ENCODE measurements at places on chromosomes 6 and 20. TPM values are rescaled to one million over a fixed set of nuclear protein-coding genes. Genes with fewer than 3 reads are reported as not detected.
A peak's percentile ranks its signal among the peaks of the same experiment; 100 is the strongest.

The BTNL2 gene
- not detected for total RNA-seq

DNA sequence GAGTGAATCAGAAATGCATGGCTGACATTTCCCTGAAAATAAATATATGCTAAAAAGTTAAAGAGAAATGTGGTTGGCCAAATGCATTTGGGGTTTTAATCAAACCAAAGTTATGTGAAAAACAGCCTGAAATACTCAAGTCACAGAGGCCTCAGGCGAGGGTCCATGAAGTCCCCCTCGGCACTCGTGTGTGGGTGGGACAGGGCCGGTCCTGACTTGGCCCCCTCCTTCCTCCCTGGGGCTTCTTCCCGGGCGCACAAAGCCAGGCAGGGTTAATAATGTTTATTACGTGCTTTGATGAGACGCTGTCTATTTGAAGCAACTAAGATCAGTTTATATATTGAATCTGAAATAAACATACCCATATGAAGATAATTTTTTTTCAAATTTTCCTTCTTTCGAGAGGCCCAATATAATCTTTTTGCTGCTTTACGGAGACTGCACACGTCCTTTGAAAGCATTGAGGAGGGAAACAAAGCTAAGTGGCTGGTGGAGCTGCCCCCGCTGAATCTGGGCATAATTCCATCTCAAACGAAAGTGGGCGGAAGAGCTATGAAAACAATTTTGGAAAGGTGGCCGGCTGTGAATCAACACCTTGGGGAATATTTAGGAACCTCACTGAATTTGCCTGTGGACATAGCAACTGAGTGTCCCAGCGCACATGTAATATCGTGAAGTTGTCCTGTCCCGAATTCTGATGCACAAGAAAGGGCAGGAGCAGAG is 55.8 kb upstream of the SMOC2 start:
- no peaks in the 10 kb centered on the region for H3K4me1 ChIP-seq
- no peak for DNase-seq
- no peak overlapping the region for H3K27ac ChIP-seq
- H3K36me3 ChIP-seq = no peaks in the 10 kb centered on the region
- no peaks in the 10 kb centered on the region for H3K27me3 ChIP-seq

GRCh38 chr6:150666071-150666470 is 66.4 kb downstream of the PLEKHG1 start:
- H3K36me3 ChIP-seq = no peaks in the 10 kb centered on the region
- no peak overlapping the region for H3K4me3 ChIP-seq
- no peaks in the 10 kb centered on the region for H3K4me1 ChIP-seq
- no peak overlapping the region for H3K27ac ChIP-seq

DNA sequence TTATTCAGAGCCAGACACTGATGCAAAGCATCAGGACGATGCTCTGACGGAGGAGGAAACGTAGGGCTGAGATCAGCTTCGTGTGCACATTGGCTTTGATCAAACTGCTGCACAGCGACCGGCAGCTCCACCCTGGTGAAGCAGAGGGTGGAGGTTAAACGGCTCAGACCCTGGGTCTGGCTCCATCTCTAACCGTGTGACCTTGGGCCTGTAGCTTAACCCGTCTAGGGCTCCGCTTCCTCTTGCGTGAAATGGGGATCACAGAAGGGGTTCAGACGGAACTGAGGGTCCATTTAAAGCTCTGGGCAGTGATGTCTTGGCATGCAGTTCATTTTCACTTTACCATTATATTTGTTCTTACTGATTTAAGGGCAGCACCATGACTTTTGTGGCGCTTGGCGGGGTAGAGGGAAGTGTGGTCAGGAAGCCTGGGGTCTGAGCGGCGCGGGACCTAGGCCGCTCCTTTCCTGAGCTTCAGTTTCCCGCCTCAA is 644 bp downstream of the RBL1 start:
- H3K4me3 ChIP-seq = peak overlapping the region; percentile 68
- peaks cover 20% of the 10 kb centered on the region for H3K4me1 ChIP-seq
- no peak for DNase-seq
- peak overlapping the region; percentile 99 for H3K27ac ChIP-seq
- no peaks in the 10 kb centered on the region for H3K27me3 ChIP-seq

The CLPSL2 gene
- not detected for total RNA-seq

DNA sequence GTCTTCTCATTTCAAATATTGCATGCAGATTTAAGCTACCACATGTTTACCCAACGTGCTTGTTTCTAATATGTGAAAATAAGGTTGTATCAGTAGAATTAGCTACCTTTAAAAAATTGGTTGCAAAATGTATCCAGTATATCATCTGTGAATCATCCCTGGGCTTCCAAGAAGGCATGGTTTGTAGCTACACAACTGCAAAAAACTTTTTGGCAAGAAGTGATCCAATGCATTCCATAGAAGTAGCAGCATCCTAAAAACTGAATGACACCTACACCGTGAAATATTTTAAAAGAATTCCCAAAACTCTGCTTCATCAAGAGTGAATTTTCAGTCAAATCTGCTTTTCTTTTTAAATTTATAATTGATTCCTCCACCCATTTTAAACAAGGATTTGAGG is 89.1 kb downstream of the AIG1 start:
- no peaks in the 10 kb centered on the region for H3K27me3 ChIP-seq
- no peak overlapping the region for H3K4me3 ChIP-seq
- no peaks in the 10 kb centered on the region for H3K36me3 ChIP-seq
- H3K4me1 ChIP-seq = no peaks in the 10 kb centered on the region
- H3K27ac ChIP-seq = no peak overlapping the region
- DNase-seq = no peak

The MKKS gene
- 21.4 TPM for total RNA-seq

The SRPK1 gene
- 175 TPM for total RNA-seq

DNA sequence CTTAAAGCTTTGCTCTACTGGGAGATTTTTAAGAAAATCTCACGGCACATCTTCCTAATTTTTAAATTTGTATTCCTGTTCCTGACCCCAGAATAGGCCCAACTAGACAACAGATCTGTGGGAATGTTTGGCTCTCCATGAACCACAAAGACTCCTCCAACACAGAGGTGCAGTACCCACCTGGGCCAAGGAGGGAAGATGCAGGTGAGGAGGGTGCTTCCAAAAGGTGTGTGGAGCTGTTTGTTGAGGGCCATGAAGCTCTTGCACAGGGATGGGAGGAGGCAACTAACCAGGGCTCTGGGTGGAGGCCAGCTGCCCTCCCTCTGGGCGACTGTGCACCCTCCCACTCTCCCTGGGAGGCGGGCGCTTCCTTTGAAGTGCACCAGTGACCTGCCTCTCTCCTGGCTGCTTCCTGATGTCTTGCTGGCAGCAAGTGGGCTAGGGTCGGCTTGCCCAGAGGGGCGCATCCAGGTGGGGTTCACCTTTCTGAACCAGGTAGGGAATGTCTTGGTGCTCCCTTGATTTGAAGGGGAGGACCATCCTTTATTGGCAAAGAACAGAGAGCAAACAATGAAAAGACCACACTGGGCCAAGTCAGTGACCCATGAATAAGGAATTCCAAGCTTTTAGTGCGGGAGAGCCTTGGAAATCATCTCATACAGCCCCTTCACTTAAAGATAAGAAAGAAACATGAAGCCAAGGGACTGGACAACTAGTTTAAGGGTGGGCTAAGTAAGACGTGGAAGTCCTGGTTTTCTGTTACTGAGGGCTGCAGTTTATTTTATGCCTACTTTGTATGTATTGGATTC is 76.0 kb downstream of the ANKRD6 start:
- no peaks in the 10 kb centered on the region for H3K27me3 ChIP-seq
- no peak for DNase-seq
- no peaks in the 10 kb centered on the region for H3K36me3 ChIP-seq
- no peak overlapping the region for H3K27ac ChIP-seq
- no peaks in the 10 kb centered on the region for H3K4me1 ChIP-seq
- no peak overlapping the region for H3K4me3 ChIP-seq

The TOX2 gene
- total RNA-seq = 1.5 TPM

DNA sequence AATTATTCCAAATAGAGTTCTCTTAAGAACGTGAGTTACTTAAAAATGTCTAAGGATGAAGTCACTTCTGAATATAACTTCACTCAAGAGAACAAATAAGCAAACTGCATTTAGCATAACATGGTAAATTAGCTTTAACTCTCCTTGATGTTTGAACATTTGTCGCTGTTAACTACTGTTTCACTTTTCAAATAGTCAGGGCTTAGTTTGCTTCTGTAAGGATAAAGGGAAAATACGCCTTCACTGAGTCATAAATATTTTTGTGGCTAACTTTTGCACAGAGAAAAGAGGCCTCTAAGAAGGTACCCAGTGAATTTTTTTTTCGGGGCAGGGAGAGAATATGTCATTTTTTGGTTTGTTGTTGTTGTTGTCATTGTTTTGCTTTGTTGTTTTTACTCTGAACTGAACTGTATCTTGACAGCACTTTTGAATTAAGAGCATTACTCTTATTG is 8.1 kb downstream of the PTPN1 start:
- DNase-seq = no peak
- H3K4me3 ChIP-seq = no peak overlapping the region
- H3K27ac ChIP-seq = no peak overlapping the region
- H3K27me3 ChIP-seq = no peaks in the 10 kb centered on the region
- H3K36me3 ChIP-seq = no peaks in the 10 kb centered on the region
- 0 out of 2 replicates have a peak, but pooled peaks cover 5% of the 10 kb centered on the region for H3K4me1 ChIP-seq

GRCh38 chr6:43547222-43547621 is 28.6 kb downstream of the XPO5 start:
- no peaks in the 10 kb centered on the region for H3K27me3 ChIP-seq
- H3K4me3 ChIP-seq = no peak overlapping the region
- peaks cover 96% of the 10 kb centered on the region for H3K36me3 ChIP-seq
- H3K4me1 ChIP-seq = no peaks in the 10 kb centered on the region
- no peak for DNase-seq

The IL17F gene
- not detected for total RNA-seq

The STMND1 gene
- total RNA-seq = not detected
